ENCODE measurements at places on chromosomes 7 and 10.

GRCh38 chr7:85748861-85749260 is 562.0 kb upstream of the SEMA3D start:
- DNase-seq: no peak

DNA sequence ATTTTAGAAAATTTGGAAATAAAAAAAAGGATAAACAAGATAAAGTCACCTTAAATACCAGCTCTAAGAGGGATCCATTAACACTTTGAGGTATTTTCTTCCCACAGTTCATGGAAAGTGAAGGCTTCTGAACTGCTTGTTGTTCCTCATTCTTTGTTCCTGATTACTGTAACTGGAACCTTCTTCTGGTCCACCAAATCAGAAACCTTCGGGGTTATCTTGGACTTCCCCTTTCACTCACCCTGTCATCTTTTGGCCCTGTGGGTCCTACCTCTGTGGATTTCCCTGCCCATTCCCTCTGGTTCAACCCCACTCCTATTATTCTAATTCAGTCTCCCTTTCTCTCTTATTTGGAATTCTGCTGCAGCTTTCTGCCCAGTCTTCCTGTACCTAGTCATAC is 116.5 kb upstream of the PRPS1L1 start:
- no peak for DNase-seq

DNA sequence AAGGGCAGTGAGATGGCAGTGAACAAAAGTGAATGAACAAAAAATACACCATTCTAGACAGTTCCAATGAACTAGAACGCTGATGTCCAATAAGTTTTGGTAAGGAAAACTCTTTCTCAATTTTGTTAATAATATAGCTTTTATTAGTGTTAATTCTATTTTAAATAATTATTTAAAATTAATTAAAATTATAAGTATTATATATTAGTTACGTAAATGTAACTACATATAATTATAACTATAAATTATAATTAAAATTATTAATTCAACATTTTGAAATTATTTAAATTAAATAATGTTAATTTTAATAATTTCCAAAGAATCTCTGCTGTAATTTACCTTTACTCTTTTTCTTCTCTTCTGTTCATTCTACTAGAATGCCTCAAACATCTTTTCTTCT is 5.4 kb downstream of the SRI start:
- DNase-seq: no peak

GRCh38 chr7:94701555-94701973 is 45.6 kb upstream of the SGCE start:
- no peak for DNase-seq

- no peak for DNase-seq
These were observed 175.1 kb downstream of the AVL9 start for GRCh38 chr7:32670110-32671025.

- no peak for DNase-seq
These were observed 129.8 kb downstream of the BUB3 start for GRCh38 chr10:123284022-123284421.

DNA sequence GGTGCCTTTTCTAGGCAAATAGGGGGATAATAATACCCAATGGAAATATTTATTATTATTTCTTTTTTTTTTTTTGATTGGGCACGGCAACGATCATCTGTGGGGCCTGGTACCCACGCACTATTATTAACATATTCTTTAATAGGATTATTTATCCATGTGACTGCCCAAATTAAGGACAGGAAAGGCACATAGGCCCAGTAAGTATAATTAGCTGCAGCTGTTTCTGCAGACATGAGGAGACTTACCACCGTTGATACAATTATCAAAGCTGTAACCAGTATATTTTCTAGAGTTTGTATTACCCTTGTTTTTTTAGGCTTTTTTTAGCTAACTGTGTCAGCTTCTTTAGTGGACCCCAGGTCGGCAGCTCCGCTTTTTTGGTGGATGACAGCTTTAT is 25.2 kb upstream of the GUSB start:
- DNase-seq: no peak

DNA sequence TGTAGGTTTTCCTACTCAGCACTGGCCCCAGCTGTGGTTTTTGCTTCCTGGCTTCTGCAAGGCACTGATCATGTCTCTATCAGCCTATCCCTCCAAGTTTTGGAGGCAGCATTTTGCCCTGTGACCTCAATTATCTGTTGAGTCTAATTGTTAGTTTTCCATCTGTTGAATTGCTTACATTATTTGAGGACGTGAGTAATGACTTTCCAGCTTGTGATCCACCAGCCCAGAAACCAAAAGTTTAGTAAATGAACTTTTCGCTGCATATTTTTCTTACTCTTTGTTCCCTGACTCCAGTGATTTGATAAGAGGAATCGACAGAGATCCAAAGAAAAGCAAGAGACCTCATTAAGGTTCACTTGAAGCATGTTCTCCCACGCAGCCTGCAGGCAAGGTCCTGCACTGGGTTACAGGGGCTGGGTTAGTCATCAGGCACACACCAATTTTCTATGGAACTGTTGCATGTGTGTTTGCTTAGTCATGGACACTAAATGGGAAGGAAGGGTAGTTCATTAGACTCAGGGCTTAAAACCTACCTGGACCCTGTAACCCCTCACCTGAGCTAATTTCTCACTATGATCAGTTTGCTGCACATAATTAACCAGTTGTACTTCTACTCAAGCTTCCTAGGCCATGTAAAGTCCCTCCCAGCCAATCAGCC is 57.2 kb downstream of the AKR1E2 start:
- no peak for DNase-seq

DNA sequence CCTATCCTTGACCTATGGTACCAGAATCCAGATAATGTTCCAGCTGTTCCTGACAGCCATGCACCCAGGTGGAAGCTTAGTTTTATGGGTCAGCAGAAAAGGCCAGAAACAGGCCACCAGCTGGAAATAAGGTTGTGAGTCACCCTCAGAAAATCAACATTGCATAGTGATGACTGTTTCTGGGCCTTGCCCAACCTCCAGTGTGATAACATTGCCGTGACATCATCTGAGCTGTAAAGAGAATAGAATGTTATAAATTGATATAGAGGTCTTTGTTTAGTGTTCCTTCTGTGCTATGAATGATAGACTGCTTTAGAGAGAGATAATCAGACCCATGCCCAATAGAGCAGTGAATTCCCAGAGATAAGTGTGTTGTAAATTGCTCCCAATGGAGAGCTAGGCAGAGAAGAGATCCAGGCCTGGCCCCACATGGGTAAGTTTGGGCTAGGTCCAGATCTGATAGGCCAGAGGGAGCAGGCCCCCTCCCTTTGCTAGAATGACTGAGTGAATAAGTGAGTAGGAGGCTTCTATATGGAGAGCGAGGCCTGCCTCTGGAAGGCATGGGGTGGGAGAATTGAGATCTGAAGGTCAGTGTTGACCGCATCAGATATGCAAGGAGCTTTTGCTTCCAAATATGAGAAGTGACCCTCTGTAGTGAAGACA is 14.2 kb upstream of the HPS1 start:
- DNase-seq: no peak

DNA sequence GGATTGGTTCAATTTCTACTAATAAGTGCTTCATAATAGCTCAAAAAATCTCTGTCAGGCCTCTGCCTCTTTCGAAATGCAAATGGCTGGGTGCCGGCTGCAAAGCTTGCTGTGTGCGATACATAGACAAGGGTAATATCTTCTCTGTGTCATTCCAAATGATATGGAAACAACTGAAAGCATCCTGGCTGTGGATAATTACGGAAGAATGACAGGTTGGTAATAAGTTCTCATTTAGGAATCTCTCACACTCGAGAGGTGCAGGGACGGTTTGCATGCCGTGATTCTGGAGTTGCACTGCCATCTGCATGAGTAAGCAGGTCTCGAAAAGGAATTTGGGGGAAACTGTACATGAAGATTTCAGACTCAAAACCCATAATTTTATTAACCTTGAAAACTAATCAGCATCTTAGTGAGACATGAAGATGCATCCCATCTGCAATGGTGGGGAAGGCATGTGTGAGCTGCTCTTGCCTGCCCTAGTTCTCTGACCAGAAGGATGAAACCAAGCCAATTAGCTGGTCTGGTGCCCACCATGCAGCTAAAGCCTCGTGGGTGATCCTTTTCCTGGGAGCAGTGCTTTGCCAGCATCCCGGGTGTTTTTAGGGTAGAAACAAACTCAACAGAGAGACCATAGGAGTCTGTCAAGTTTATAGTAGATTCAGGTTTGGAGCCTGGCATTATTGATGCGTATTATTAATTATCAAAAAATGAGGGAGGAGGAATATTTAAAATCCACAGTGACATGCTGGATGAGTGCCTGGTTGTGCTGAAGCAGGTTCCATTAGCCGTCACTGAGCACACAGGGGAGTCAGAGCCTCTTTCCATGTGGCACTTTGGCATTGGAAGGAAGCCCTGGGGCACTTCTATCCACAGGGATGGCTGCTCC is 503.6 kb upstream of the MGMT start:
- no peak for DNase-seq

DNA sequence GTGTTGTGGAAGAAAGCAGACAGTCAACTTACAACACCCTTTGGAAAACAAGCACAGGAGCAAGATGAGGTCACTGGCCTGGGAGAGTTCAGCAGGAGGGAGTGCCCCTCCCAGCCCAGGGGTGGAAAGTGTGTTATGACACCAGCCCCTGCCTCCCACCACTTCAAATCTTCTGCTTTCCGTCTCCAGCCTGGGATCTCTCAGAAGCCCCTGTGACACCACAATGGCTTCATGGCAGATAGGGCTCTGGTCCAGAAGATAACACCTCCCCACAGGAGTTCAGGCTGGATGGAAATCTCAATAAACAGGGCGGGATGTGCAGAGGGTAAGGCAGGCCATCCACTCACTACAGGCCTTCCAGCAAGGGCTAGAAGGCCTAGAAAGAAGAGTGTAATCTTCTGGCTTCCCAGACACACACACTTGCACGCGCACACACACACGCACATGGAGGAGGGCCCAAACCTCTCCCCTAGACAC is 48.7 kb upstream of the ZMIZ1 start:
- DNase-seq: no peak

DNA sequence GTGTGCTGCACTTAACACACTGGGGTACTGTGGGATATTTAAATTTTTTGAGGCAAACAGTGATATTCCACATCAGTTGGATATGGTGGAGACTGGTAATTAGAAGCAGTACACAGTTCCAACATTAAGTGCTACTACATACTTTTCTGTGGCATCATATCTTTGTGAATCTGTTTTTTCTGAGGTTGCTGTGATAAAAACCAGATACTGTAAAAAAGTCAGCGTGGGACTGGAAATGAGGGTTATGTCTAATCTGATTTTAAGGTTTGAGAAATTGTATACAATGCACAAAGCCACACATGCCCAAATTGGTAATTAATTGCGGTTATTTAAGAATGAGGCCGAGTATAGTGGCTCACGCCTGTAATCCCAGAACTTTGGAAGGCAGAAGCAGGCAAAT is 41.2 kb downstream of the TBC1D12 start:
- DNase-seq: no peak

DNA sequence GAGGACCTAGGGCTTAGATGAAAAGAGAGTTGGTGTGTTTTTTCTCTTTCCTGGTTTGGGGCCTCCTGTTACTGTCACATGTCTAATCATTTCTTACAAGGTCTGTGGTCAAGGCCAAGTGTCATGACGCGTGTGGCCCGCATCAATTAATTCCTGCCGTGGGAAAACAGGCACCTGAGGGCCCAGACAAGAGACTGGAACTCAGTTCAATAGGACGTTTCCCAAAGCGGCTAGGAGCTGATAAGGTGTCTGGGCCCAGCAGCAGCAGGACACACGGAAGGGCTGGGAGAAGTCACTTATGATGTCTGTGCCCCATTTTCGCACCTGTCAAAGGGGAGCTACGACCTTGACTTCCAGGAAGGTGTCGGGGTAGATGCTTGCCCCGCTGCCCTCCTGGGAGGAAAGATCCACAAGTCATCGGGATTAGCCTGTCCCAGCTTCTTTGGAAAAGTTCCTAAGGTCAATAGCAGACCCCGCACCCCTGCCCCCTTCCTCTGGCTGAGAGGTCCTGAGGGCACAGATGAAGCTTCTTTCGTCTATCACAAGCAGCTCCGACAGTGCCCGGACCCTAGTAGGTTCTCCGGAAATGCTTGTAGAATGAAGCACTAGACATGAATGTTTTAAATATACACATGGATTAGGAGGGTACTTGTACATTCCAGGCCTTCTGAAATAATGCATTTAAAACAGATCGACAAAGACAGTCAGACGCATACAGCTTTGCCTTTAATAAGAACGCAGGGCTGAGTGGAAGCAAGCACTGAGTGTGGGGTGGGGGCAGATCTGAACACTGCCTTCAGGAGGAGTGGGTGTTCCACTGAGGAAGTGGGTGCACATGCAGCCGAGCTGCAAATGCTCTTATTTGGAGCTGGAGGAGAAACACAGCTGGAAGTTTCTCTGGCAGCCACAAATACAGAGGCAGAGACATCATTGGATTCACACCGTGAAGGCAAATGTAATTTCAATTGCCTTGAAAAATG is 237.5 kb upstream of the GRB10 start:
- DNase-seq: no peak

GRCh38 chr7:148135116-148135515 is 455.4 kb upstream of the C7orf33 start:
- no peak for DNase-seq

DNA sequence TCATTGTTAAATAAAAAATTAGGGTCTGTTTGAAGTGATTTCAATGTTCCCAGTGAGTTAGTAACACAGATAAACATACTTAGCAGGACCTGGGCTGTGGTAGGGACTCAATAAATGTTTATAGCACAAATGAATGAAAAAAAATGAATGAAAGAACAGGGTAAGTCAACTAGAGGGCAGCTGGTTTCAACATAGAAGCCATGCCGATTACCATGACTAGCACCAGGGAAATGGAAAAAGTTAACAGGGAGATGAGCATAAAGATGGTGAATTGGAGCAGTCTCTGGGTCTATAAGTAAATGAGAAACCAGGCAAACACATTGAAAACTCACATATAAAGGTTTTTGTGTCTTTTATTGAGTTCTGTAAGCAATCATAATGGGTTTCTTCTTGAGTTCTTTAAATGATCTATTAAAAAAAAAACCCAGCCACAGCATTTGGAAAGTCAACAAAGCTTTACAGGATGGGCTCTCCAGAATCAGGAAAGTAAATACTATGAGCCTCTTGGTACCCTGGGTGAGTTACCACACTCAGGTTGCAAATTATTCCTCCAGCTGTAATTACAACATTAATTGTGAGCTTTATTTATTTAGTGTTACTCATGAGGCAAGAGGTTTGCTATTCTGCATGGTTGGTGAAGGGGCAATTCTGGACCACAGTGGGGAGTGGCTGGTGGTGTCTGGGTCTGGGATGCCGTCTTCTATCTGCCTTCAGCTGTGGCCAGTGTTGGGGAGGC is 46.1 kb upstream of the MTPN start:
- DNase-seq: no peak

DNA sequence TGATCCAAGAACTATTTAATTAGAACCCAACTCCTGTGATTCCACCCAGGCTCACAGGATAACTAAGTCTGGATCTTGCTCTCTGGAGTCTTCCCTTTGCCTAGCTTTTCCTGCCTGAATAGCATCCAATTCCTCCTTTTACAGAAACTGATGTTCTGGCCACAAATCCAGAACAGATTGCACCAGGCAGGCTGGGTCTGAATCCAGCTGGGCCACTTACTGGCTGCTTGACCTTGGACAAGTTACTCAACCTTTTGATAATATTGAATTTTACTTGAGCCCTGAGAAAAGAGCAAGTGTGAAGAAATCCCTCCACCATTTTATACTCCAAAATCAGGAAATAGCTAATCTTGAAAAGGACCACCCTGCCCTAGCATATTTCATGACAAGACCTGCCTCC is 55.5 kb upstream of the SLC35G1 start:
- DNase-seq: no peak

- no peak for DNase-seq
These were observed at the start of gene JCAD for GRCh38 chr10:30059209-30060107. JCAD (minus strand) TSS chr10:30059586; CDS start chr10:30047812, 11,774 bp downstream.

Data from naive thymus-derived CD8-positive, alpha-beta T cell (primary cell).